Caki2 (cell line): ENCODE measurements at places on chromosomes 2 and 18. TPM values are rescaled to one million over a fixed set of nuclear protein-coding genes. Genes with fewer than 3 reads are reported as not detected.

SPIRE1 gene
- 11.4 and 40.2 TPM in 2 replicates for total RNA-seq

CAVIN2 gene
- 0.84 TPM in 1 of 2 replicates, not detected in the other for total RNA-seq

DNA sequence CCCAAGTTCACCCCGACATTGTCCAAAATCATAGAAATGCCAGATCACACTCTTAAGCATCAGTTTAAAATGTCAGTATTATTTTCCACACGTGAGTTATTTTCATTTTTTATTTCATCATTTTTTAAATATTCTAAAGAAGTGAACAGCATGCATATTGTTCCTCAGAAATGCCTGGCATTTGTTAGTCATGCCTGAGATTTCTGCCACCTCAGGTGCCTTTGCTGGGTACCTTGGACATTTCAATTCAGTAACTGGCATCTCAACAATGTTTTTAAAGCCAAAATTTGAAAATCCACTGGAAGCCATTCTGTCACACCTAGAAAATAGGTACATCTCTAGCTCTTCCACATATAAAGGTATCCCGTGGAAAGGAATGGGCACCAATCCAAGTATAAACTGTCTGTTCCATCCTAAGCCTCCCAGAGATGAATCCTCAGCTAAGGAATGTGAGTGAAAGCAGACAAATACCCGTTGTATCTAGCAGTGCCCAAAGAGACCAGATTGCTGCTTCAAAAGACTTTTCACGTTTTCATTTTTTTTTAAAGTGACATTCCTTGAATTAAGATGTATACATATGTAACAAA, 159.8 kb downstream of the ZNF385B start:
- no peak for DNase-seq

DNA sequence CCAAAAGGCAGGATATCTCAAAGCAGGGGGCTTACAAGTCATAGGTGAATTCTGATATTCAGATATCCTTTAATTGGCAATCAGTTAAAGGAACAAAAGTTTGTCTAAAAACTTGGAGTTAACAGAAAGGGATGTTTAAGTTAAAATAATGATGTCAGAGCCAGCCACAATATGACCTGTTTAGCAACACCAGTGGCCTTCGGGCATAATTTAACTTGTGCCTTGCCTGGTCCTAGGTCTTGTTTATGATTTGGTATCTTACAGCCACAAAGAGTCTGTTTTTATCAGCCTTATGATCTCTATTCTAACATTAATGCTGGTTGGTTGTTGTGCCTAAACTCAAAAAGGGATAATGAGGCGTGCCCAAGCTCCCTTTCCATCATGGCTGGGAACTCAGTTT, 252.9 kb downstream of the RNF152 start:
- DNase-seq = no peak

- no peak for DNase-seq
These were observed 5.0 kb downstream of the RBKS start for GRCh38 chr2:27885234-27885633.

ZSWIM2 gene
- total RNA-seq = not detected in 2 replicates

GRCh38 chr2:62672601-62673000, 32.9 kb upstream of the EHBP1 start:
- DNase-seq = peak; percentile 47

GRCh38 chr18:79372991-79373390, 22.7 kb upstream of the NFATC1 start:
- no peak for DNase-seq

DNA sequence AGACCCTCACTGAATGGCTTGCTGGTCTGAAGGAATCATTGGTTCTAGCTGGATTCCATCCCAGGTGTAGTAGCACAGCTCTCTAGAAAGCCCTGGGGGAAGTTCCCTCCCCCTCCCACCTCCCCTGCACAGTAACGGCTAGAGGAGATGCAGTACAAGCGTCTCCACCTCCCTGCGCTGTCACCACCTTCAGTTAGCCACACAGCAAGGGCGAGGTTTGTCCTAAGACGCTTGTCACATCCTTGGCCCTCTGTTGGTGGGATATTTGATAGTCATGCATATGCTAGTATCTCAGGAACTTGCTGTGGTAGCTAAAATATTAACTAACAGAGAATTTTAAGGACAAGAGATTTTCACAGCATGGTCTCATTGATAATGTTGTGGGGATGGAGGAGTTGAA, 19.4 kb downstream of the TRAPPC12 start:
- no peak for DNase-seq

ABCB11 gene
- not detected in 2 replicates for total RNA-seq

HOXD9 gene
- total RNA-seq = 9.5 and 13.4 TPM in 2 replicates

DSC2 gene
- 0.81 and 5.4 TPM in 2 replicates for total RNA-seq

GRCh38 chr2:64836566-64836965, 152.6 kb upstream of the SLC1A4 start:
- DNase-seq = no peak

- no peak for DNase-seq
These were observed 10.2 kb upstream of the PTPN4 start for GRCh38 chr2:119749477-119750012.

DNA sequence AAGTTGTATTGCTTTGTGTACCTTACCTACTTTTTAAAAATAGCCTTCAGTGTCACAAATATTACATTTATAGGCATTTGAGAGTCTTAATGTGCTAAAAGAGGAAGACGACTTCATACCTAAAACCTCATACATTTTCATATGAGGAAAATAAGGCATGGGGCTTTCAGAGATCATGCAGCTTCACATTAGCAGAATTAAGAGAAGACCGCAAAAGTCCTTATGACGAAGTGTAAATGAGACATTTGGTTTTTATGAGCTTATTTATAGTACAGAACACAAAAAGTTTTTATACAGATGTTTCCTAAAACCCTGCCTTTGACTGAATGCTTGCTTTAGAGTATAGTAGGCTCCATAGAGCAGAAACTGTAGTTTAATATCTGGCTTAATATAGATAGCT, 10.1 kb upstream of the CCDC138 start:
- DNase-seq = no peak

EFEMP1 gene
- total RNA-seq = 10.0 TPM in 2 replicates

- no peak for DNase-seq
These were observed 549.6 kb downstream of the FBXO15 start for GRCh38 chr18:73597832-73598615.

DNA sequence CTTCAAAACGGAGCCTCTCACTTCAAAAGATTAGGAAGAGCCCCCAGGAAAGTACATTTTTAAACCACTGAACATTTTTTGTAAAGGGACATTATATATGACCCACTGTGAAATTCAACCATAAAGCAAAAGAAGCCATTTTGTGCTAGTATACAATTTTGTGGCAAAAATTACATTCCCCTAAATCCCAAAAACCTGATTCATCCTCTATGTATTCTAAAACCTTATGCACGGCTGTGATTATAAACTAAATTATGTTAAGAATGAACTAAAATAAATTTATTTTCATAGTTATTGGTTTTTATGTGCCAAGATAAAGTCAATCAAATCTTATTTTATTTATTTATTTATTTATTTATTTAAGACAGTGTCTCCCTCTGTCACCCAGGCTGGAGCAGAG, 48.5 kb downstream of the RTN4 start:
- no peak for DNase-seq
